ENCODE measurements at places on chromosomes 3 and 15. TPM values are rescaled to one million over a fixed set of nuclear protein-coding genes. Genes with fewer than 3 reads are reported as not detected.

DNA sequence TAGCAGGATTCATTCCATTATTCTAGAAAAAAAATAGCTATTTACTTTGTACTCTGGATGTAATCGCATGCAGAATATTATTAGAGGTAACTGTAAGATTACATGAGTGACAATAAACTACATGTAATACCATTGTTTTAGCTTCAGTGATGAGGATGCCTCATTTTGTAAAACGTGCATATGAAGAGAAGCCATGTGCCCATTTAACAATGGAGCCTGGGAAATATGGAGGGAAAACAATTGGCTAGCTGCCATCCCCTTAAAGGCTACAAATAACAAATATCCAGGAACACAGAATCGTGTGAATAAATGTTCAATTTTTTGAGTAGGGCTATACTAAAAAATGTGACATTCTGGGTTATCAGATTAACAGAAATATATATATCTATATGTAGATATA is 151.1 kb downstream of the SAMMSON start:
- H3K4me1 ChIP-seq, result no peaks in the 10 kb centered on the region
- H3K36me3 ChIP-seq, result no peaks in the 10 kb centered on the region
- DNase-seq, result no peak
- H3K27ac ChIP-seq, result no peak overlapping the region

GRCh38 chr3:100486808-100487207 is 5.6 kb upstream of the TMEM45A start:
- H3K4me3 ChIP-seq, result no peak overlapping the region
- H3K36me3 ChIP-seq, result no peaks in the 10 kb centered on the region
- H3K4me1 ChIP-seq, result peaks cover 2% of the 10 kb centered on the region
- H3K27ac ChIP-seq, result no peak overlapping the region
- H3K27me3 ChIP-seq, result peaks cover 43% of the 10 kb centered on the region

GRCh38 chr15:66456211-66456610 is 41.4 kb downstream of the SNAPC5 start:
- H3K4me1 ChIP-seq, result peaks cover 18% of the 10 kb centered on the region
- no peak overlapping the region for H3K27ac ChIP-seq
- no peaks in the 10 kb centered on the region for H3K27me3 ChIP-seq

- no peaks in the 10 kb centered on the region for H3K27me3 ChIP-seq
- DNase-seq, result no peak
- no peak overlapping the region for H3K4me3 ChIP-seq
Measured at GRCh38 chr3:81707996-81708395, 53.4 kb downstream of the GBE1 start.

DNA sequence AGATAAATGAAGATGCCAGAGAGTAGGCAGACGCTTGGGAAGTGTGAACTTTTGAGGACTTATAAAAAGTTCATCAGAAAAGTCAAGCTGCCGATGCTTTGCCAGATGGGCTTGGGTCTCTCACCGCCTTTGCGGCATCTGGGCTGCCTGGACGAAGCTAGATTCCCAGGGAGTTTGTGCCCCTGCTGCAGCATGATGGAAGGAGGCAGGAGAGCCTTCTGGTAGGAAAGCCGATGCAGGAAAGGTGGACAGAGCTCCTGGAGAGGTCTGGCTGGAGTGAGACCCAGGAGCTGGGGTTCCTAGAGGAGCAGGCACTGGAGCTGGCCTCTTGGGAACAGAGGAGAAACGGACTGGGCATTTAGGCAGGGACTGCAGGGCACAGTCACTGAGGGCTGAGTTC is 51.9 kb upstream of the ATP2B2 start:
- no peaks in the 10 kb centered on the region for H3K36me3 ChIP-seq
- H3K4me3 ChIP-seq, result no peak overlapping the region
- no peak overlapping the region for H3K27ac ChIP-seq
- peaks cover 25% of the 10 kb centered on the region for H3K27me3 ChIP-seq
- peak; percentile 25 for DNase-seq

DNA sequence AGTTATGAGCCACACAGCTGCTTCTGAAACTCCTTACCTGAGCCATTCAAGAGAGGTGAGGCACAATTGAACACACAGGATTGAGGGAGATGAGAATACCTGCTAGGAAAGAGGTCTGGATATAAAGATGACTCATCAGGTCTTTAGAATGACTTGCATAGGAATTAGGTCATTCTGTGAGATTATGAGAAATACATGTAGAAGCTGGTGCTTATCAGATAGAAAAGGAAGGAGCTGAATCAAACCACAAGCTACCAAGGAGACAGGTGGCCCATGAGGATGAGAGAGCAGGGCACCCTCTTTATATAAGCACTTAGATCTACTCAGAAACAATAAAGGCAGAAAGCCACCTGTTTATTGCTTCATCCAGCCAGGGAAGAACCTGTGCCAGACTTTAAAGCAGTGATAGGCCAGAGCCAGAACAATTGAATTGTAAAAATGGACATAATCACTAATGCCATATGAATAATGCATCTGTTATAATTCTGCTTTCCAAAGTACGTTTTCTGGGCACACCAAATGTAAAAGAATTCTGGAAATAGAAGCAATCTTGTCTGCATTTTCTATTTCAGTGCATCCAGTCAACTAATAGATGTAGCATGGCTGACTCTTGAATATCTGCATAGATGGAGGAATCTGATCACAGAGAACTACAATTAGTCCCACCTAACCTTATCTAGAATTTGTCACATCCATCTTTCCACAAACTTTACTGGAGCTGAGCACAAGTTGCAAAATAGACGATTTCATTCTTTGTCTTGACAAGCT is 74.9 kb downstream of the PIK3R4 start:
- H3K4me3 ChIP-seq, result no peak overlapping the region
- H3K27ac ChIP-seq, result no peak overlapping the region
- peaks cover 22% of the 10 kb centered on the region for H3K36me3 ChIP-seq
- DNase-seq, result no peak
- no peaks in the 10 kb centered on the region for H3K27me3 ChIP-seq

Gene CYP1A2
- not detected for total RNA-seq

DNA sequence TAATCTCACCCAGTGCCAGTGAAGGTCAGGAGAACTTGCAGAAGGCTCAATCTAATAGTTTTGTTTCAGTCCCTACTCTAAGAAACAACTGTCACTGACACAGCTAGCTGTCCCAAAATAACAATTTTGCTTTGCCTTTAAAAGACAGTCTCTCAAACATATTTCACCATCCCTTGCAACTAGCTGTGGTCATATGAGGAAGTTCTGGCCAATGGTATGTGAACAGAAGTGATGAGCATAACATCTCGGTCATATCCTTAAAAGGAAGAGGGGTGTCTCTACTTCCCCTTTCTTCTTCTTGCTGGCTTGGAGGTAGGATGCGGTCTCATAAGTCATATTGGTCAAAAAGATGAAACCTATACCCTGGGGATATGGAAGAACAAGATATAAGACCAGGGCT is 198.1 kb downstream of the NEK10 start:
- no peak for DNase-seq
- no peaks in the 10 kb centered on the region for H3K27me3 ChIP-seq
- H3K27ac ChIP-seq, result no peak overlapping the region
- no peaks in the 10 kb centered on the region for H3K4me1 ChIP-seq

Data from activated CD8-positive, alpha-beta memory T cell treated with anti-CD3 and anti-CD28 coated beads, Interleukin-2, amount 10 ng/mL, durations not matched to agents 7 days and 5 days (primary cell).